ENCODE measurements at places on chromosomes 13 and 19.

DNA sequence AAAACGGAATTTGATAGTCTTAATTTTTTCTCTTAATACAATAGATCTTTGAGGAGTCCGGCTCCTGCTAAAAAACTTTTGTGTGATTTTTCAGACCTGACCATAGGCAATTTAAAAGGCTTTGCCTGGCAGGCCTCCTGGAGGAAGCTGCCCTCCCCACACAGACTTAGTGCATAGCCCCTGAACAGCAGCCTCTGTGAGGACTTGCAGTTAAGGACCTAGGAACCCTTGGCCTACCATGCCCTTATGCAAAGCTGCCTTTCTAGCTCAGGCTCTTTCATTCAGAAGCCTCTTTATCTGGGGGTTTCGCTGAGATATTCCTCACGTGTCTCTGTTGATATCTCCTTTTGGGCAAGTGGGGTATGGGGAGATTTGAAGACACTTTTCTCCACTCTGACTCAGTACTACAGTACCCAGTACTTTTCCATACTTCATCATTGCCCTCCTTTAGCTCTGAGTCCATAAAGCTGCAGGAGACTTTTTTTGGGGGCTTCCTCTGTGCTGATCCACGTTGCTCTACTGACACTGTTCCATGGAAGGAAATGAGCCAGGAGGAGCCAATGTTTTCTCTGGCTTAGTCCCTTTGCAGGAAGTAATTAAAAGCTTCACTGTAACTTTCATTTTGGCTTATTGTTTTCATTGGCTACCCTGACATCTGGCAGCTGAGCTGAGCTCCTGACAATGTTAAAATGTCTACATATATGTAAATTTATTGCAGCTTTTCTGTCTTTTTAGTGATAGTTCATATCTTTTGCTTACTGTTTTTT is 283.1 kb downstream of the TDRD3 start:
- DNase-seq: no peak

GRCh38 chr13:65468628-65469027 is 1761.5 kb downstream of the PCDH9 start:
- no peak for DNase-seq

DNA sequence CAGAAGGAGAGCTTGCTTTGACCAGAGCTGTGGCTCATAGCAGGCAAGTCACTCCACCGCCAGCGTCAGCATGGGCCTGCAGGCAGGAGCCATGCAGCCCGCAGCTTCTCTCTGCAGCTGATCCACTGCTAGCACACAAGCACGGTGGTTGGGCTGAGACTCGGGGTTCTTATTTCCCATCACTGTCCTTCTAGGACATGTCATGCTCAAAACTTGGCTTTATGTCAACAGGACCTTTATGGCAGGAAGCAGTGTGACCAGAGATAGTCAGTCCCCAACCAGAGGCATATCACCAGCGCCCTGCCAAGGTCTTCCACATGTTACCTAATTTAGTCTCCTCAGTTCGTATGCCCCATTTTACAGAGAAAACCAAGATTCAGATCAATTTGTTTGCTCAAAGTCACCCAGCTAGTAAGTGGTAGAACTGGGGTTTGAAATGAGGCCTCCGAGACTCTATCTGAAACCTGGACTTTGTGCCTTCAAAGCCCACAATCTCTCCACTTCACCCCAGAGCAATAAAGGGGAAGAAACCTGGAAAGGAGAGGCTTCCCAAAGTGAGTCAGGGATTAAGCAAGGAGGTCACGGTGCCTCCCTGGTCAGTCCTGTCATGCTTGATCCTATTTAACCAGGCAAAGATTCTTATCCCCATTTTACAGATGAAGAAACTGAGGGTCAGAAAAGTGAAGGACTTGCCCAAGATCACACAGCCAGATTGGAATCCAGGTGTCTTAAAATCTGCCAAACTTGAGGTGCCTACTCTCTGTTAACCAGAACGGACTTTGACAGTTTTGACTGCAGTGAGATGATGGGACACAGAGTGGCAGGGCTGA is 5.1 kb downstream of the TMEM272 start:
- DNase-seq: no peak

DNA sequence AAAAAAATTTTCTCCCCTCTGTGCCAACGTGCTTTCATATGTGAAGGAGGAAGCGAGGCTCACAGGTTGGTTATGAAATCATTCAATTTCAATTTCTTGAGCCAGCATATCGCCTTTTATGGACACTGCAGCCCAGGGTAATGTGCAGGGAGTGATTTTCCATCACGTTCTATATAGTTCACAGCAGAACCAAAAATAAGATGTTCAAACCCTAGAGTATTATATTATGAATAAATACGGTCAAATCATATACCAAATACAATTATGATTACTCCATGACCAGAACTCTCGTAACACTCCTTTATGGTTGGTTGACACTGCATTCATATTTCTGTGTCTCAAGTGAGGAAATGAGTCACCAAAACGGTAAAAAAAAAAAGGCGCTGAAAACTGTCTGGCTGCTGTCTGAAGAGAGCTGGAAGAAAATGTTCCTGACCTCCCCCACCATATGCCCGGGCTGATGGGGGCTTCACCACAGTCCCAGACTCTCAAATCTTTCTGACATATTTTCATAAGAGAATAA is 75.8 kb upstream of the UBAC2 start:
- DNase-seq: no peak

DNA sequence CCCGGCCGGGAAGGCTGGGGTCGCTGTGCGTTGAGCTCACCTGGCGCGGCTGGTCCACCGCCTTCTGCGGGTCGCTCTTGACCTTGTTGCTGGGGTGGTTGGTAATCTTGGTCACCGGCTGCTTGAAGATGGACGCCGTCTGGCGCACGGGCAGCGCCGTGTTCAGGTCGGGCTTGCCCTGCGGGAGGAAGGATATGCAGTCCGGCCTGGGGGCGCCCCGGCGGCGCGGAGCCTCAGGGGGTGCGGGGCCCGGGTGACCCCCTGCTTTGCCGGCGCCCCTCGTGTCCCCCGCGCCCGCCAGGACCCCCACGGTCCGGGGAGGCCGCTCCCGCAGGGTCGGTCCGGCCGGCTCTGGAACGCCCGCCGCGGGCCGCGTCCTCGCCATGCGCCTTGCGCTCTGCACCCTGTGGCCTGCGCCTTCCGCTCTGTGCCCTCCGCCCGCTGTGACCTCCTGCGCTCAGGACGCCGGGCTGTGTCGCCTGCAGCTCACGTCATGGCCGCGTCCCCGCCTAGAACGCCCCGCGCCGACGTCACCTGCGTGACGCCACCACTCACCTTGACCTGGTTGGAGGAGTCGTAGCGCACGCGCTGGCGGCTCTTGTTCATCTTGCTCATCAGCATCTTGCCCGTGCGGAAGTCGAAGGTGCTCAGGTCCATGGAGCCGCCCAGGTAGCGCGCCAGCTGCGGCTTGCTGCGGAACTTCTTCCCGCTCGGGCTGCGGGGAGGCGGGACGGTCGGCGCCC is 8.0 kb downstream of the MBD3 start:
- no peak for DNase-seq

GRCh38 chr13:109968876-109969577 is 182.6 kb upstream of the IRS2 start:
- no peak for DNase-seq

GRCh38 chr13:22422023-22422422 is 751.1 kb downstream of the FGF9 start:
- no peak for DNase-seq

DNA sequence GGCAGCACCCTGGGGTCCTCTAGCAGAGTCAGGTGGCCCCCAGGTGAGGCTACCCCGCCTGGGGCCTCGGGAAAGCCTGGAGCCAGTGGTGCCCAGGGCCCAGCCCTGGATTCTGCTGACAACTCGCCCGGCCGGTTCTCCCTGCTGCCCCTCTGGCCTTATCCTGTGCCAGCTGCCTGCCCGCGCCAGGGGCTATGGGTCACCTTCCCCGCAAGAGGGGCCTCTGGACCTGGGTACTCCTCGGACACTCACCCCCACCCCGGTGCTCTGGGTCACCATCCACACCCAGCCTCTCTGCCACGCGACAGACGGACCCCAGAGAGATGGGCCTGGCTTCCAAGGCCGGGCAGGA is 24.0 kb downstream of the ZBTB7A start:
- DNase-seq: no peak

GRCh38 chr19:44530777-44531176 is 1.3 kb upstream of the CEACAM20 start:
- DNase-seq: no peak
